ENCODE measurements at places on chromosomes 13 and 19.

GRCh38 chr13:110811771-110812120, 98.2 kb downstream of the ING1 start:
- DNase-seq, result no peak

- DNase-seq, result no peak
Observed at GRCh38 chr13:32587811-32588170, 1.5 kb downstream of the PDS5B start.

DNA sequence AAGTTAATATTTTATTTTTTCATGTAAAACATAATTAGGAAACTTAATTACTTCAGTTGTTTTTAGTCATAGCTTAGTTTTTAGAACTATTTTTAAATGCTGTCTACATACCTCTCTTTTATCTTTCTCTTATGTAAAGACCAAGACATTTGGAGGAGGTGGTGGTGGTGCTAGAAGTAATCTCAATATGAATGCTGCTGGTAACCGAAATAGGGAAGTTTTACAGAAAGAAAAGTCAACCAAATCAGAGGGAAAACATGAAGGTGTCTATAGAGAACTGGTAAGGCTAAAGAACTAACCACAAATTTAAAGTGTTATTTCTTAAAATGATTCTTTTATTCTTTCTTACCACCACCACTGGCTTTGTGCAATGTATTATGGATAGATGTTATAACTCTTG, 97.3 kb downstream of the TDRD3 start:
- no peak for DNase-seq

DNA sequence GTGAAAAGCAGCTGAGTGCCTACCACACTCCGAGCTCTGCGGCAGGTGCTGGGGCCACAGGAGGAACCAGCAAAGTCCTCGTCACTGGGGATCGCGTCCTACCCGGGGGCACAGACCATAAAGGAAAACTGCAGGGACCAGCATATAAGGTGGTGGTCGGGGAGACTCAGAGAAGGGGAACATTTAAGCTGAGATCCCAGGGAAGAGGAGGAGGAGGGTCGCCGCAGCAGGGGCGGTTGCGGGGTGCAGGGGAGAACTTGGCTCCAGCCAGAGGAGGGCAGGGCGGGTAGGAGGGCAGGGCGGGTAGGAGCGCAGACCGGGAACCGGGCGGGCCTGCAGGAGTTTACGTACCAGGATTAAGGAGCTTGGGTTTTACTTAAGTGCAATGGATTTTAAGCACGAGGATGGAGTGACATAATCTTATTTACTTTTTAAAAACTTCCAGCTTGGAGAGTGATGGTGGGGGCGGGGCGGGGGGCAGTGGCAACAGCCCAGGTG, 956 bp upstream of the KLK4 start:
- DNase-seq, result no peak

GRCh38 chr13:47279920-47280319, 383.1 kb upstream of the HTR2A start:
- no peak for DNase-seq
